ENCODE measurements at places on chromosomes 5 and 9.

DNA sequence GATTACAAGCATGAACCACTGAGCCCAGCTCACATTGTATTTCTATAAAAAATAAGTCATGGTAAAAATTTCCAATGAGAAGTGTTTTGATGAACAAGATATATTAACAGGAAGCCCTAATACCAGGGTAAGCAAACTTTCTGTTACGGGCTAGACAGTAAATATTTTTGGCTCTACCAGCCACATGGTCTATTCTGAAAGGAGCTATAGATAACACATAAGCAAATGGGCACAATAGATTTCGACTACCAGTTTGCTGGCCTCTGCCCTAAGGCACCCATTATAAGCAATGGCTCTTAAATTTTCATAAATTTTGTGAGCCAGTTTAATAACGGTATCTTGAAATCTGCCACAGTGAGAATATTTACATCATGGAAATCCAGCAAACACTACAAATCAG, 8.1 kb downstream of the UBQLN1 start:
- DNase-seq, result no peak

GRCh38 chr5:177442066-177442826, 4.4 kb upstream of the PRR7 start:
- no peak for DNase-seq

- no peak for DNase-seq
These were observed 22.2 kb downstream of the SH3GL2 start for GRCh38 chr9:17600962-17601593.

GRCh38 chr9:95197692-95198271, 119.7 kb downstream of the FANCC start:
- no peak for DNase-seq

DNA sequence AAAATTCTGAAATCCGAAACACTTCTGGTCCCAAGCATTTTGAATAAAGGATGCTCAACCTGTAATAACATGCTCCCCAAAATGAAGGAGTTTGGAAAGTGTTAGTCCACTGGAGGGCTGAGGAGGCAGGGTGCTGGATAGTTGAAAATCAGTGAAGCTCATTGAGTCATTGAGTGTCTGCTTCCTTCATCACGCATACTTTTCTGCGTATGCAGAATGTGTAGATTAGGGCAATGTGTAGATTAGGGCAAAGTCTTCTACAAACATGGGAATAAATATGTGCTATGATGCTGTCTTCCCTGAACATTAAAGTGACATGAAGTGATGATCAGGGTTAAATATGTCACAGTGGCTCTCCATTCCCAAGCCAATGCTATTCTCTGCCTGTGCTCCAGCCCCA, 193.8 kb downstream of the CFAP90 start:
- DNase-seq, result no peak

GRCh38 chr5:78959767-78960166, 25.3 kb downstream of the ARSB start:
- DNase-seq, result no peak

- DNase-seq, result no peak
These were observed 89.7 kb upstream of the PCSK1 start for GRCh38 chr5:96522635-96523355.

GRCh38 chr9:8733131-8733954, 933.8 kb upstream of the DMAC1 start:
- no peak for DNase-seq

DNA sequence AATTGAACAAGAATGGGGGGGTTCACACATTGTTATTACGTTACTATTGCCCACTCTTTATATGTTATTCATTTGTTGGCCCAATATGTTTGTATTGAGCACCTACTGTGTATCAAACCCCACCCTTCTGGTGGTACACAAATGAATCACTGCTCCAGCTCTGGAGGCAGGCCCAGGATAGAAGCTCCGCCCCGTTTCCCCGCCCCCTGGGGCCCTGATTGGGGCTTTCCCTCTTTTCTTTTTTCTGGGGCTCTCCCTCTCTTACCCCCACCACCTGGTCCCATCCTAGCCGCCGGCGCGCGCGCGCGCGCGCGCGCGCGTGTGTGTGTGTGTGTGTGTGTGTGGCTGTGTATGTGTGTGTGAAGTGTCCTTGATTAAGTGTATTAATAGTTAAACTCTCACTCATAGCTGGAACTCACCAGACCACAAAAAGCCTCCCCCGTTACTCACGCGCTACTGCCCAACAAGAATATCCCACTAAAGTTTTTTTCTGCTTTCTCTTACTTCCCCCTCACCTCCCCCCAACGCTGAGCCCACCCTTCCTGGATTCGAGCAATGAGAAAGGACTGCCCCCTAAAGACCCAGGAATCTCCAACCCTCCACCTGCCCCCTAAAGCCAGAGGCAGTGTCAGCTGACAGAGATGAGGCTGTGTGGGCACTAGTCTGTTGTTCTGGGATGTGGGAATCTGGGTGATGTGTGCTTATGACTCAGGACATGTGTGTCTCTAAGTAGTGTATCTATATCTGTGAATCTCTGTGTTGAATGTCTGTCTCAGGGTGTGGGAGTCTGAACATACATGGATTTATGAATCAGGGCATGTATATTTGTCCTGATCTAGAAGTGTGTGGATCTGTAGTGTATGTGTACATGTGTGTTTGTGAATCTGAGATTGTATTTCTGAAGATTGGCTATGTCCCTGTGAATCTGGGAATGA, 4.0 kb downstream of the CXXC5 start:
- DNase-seq, result no peak

GRCh38 chr9:72089451-72090130, 29.2 kb upstream of the C9orf57 start:
- DNase-seq, result no peak

DNA sequence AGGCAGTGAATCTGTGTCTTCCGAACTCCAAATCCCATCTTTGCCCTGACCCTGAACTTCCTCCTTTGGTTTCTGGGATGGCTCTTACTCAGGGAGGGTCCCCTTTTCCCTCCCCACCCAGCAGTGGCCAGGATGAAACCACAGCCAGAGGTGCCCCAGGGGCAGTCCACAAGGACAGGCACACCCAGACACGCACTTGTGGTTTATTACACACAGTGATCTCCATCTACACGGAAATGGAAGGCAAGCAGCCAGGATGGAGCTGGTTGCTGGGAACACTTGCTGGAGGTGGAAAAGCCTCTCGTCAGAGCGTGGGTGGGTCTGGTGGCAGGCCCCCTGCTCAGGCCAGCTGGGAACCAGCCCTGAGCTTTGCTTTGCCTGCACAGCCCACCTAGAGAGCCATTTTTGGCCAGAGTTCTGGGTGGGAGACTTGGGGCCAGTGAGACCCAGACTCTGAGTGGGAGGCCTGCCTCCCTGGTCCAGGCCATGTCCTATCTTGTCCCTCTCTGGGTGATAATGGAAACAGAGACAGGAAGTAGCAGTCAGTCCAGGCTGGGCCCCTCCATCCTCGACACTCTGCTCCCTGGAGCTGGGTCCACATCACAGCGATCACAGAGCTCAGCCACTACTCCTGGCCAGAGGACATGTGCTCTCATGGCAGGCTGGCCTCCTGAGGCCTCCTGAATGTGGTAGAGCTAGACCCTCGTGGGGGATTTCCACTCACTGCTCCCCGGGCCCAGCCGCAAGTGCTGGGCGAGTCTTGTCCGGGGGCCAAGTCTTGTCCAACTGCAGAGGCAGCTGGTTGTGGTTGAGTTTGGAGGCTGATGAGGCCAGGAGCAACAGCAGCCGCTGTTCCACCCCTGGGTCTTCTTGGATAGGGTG, 5.1 kb upstream of the PHYKPL start:
- DNase-seq, result no peak

GRCh38 chr5:178314061-178314660, 81.6 kb upstream of the PHYKPL start:
- no peak for DNase-seq

DNA sequence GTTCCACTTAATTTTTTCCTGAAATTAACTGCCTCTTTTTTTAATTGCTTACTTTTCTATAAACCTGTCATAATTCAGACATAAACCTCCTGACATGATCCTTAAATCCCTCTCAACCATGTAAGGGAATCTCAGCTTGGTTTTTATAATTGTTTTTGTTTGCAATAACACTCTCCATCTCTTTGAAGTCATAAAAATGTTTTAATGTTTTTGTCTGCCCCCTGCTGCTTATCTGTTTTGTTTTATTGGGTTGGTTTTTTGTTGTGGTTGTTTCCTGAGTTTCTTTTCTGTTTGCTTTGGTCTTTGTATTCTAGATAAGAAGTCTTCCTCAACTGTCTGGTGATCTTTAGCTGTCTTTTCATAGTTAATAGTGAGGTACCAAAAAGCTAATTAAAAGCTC, 142.0 kb downstream of the CDH6 start:
- no peak for DNase-seq

DNA sequence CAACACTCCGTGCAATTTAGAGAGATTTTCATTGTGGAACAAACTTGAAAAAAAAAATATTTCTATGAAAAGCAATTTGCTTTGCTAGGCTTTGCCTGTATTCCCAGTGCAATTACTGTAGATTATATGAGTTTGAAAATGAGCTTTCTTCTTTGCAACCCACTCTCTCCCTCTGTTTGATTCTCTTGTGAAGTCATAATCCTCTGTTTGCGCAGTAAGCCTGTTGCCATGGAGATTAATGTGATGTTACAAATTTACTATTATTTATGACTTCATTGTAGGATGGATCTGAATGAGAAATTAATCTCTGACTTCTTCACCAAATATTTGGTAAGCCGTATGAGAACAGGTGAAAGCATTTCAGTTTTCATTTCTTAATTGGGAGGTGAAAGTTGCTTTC, 320.3 kb downstream of the SPATA31D1 start:
- DNase-seq, result no peak

DNA sequence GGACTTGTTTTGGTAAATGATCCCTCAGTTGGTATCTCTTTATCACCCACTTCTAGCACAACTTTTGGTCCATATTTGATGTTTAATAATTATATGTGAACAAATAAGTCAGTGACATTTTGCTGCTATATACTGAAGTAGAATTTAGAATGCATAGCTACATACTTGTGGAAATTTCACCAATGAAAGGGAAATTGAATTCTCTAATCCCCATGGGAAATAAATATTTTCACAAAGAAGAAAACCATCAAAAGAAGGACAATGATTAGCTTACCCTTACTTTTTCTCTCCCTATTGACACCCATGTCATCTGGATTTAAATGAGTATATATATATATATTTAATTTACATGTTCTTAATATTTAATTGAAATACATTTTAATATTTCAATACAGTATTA, 94.3 kb upstream of the DAB2 start:
- no peak for DNase-seq

- no peak for DNase-seq
These were observed 93.7 kb upstream of the DAB2 start for GRCh38 chr5:39518516-39518915.

GRCh38 chr9:131611586-131612315, 66.4 kb downstream of the PRRT1B start:
- no peak for DNase-seq

DNA sequence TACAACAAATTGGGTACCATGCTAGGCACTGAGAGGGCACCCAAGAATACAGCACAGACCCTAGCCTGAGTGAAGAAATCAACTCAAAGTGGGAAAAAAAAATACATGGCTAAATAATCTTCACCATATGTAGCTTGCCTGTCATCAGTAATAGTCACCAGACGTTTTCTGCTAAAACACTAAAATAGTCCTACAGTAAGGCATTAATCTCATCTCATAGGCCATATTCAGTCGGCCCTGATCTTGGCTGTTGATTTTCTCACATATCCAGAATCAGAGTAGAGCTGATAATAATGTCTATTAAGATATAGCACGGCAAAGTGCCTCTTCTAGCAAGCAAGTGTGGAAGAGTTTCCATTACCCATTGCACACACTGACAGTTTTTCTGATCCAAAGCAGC, 322.1 kb upstream of the SLC30A5 start:
- DNase-seq, result no peak

DNA sequence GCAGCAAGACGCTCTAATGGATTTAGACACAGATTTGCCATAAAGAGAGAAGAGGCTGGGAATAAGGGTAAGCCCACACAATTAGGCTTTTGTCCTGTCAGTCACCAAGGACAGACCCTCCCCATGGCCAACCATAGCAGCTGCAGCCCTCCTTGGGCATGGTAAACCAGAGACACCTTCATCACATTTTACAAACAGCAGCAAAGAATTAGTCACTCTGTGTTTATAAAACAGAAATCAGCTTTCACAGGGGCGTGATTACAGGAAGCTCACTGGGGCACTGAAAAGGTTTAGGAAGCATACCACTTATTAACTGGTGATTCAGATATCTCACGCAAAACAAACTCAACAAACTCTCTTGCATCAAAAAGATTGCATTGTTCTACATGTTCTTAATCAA, 37.3 kb upstream of the ZNF622 start:
- DNase-seq, result no peak

- DNase-seq, result no peak
These were observed 185.9 kb downstream of the ERCC6L2 start for GRCh38 chr9:96061293-96061987.

DNA sequence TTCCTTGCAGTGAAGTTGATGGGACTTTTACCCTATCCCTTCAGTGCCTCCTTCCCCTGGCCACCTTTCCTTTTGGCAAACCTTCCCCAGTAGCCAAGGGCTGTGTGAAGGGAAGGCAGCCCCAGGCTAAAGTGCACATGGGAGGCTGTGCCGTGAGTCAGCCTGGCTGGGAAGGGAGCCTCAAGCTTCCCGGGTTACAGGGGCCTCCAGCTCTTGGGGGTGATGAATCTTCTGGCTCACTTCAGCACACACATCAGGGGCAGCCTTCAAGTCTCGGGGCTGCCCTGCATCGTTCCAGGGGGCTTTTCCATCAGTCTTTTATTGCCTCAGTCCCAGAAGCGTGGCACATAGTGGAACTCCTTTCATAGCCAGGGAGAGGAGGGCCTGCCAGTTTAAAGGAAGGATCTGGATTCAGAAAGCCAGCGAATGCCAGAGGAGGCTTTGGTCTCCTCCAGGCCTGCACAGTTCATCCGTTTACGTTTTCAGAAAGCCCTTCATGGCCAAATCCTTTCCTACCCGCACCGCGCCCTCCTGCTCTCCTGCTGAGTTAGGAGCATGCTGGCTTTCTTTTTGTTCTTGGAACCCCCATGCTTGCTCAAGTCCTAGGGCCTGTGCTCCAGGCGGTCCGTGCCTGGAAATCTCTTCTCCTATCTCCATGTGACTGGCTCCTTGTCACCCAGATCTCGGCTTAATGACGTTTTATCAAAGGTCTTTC, 134.8 kb upstream of the KLF4 start:
- DNase-seq, result no peak
